Neural progenitor cell (in vitro differentiated cells): ENCODE measurements at places on chromosomes 7 and 10.

- H3K36me3 ChIP-seq = no peaks in the 10 kb centered on the region
- no peaks in the 10 kb centered on the region for H3K27me3 ChIP-seq
- DNase-seq = no peak
- H3K27ac ChIP-seq = no peak overlapping the region
- no peaks in the 10 kb centered on the region for H3K4me1 ChIP-seq
- H3K4me3 ChIP-seq = no peak overlapping the region
Measured at GRCh38 chr7:90570373-90570959, 25.7 kb upstream of the CDK14 start.

GRCh38 chr10:5423771-5424170, 11.4 kb downstream of the NET1 start:
- DNase-seq = no peak
- H3K4me1 ChIP-seq = no peaks in the 10 kb centered on the region
- no peaks in the 10 kb centered on the region for H3K27me3 ChIP-seq
- peaks cover 4% of the 10 kb centered on the region for H3K36me3 ChIP-seq
- no peak overlapping the region for H3K27ac ChIP-seq

- peak overlapping the region; percentile 95 for H3K4me3 ChIP-seq
- H3K27me3 ChIP-seq = no peaks in the 10 kb centered on the region
- peaks cover 15% of the 10 kb centered on the region for H3K4me1 ChIP-seq
Measured at GRCh38 chr10:118340486-118340885, 1.6 kb downstream of the FAM204A start.

GRCh38 chr10:5381187-5381586, 16.4 kb downstream of the UCN3 start:
- H3K27me3 ChIP-seq = no peaks in the 10 kb centered on the region
- no peaks in the 10 kb centered on the region for H3K36me3 ChIP-seq
- no peak for DNase-seq
- no peaks in the 10 kb centered on the region for H3K4me1 ChIP-seq
- no peak overlapping the region for H3K4me3 ChIP-seq

GRCh38 chr10:129170812-129171211, 296.2 kb upstream of the MGMT start:
- no peak for DNase-seq
- H3K36me3 ChIP-seq = no peaks in the 10 kb centered on the region
- H3K27ac ChIP-seq = no peak overlapping the region

GRCh38 chr7:23332910-23333612, 33.9 kb downstream of the MALSU1 start:
- no peaks in the 10 kb centered on the region for H3K27me3 ChIP-seq
- peaks cover 4% of the 10 kb centered on the region for H3K4me1 ChIP-seq
- H3K36me3 ChIP-seq = peaks cover 49% of the 10 kb centered on the region
- H3K4me3 ChIP-seq = no peak overlapping the region
- no peak for DNase-seq

DNA sequence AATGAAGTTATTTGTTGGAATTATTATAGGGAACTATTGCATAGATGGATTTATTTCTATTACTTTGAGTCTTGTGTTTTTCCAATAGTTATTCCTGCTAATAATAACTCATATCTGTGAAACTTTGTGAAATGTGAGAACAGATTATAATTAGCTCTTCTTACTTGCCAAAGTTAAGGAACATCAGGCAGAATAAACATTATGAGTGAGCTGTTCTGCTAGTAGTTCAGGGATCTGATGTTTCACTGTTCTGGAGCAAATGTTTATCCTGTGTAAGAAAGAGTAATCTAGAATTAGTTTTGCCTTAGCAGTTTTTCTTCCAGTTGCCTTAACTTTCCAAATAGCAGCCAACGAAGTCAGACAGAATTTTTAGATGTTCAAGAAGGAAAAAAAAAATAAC, 245.2 kb upstream of the PLXDC2 start:
- H3K4me1 ChIP-seq = no peaks in the 10 kb centered on the region
- H3K36me3 ChIP-seq = no peaks in the 10 kb centered on the region
- H3K27me3 ChIP-seq = no peaks in the 10 kb centered on the region
- DNase-seq = no peak
- H3K4me3 ChIP-seq = no peak overlapping the region

- no peak overlapping the region for H3K4me3 ChIP-seq
- H3K27me3 ChIP-seq = no peaks in the 10 kb centered on the region
- H3K4me1 ChIP-seq = peaks cover 5% of the 10 kb centered on the region
Measured at GRCh38 chr7:100791881-100792666, 35.2 kb downstream of the EPHB4 start.

DNA sequence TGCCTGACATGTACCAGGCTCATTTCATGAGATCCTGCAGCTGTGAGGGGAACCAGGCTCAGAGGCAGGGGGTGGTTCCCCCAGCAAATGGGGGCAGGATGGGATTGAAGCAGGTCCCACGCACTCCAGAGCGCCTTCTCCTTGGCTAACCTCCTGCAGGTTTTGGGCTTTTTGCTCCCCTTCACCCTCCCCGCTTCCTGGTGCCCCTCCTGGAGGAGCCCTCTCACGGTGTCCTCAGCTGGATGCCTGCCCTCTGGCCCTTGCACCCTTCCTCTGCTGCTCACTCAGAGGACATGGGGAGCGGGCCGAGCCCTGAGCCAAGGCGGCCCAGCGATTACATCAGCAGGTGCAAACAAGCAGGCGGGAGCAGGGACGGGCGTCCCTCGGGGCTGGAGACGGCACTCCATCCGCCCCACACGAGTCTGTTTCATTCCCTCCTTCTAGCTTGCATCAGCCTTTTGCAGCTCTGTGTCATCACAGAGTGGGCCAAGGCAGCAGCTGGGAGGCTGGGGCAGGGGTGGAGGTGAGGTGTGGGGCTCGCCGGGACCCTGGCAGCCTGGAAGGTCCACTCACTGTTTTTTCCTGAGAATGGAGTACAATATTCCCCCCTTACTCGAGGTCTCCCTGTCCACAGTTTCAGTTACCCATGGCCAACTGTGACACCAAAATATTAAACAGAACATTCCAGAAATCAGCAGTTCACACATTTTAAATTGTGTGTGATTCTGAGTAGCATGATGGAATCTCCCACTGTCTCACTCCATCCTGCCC, 52.7 kb upstream of the SLC29A3 start:
- H3K36me3 ChIP-seq = no peaks in the 10 kb centered on the region
- no peak overlapping the region for H3K4me3 ChIP-seq
- no peak for DNase-seq
- no peak overlapping the region for H3K27ac ChIP-seq
- peaks cover 31% of the 10 kb centered on the region for H3K4me1 ChIP-seq

GRCh38 chr7:3495530-3495929, 194.5 kb downstream of the SDK1 start:
- no peaks in the 10 kb centered on the region for H3K4me1 ChIP-seq
- H3K27ac ChIP-seq = no peak overlapping the region
- no peaks in the 10 kb centered on the region for H3K27me3 ChIP-seq
